ENCODE measurements at places on chromosomes 13 and 19.

GRCh38 chr13:32645854-32646253 lies 59.6 kb downstream of the PDS5B start:
- DNase-seq: no peak

DNA sequence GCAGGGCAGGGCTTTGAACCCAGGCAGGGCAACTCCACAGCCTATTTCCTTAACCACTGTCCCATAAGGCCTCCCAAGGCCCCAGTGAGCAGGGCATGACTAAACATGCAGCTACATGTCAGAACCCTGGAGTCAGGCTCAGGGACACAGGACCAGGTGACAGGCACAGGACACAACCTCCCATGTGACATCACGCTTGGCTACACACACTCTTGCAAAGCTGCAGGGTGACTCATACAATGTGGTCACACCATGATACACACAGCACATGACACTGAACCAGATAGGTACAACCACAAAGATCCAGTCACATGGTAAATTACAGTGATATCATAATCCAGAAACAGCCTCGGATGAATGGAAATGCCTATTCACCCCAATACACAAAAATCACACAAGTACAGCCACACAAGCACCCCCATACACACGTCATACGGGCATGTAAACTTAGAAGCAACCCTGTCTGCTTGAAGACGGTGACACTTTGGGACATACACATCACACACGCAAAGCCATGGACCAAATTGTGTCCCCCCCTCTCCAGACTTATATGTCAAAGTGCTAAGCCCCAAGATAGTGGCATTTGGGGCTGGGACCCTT lies 14.5 kb downstream of the KLK4 start:
- DNase-seq: no peak

DNA sequence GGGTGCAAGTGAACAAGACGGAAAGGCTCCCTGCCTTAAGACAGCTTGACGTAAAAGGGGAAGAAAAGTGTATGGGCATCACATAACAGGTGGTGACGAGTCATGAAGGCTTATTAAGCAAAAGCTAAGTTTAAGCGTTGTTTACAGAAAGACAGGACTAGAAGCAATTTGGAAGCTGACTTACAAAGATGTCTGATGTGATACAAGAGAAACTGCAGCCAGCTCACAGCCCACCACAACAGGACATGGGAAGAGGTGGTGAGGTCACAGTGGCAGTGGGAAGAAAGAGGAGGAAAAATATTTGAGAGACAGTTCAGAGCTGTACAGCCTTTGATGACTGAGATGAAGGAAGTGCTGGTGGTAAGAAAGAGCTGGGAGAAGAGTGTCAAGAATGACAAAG lies 181.6 kb downstream of the KLF12 start:
- DNase-seq: no peak

- DNase-seq: no peak
Measured at GRCh38 chr13:40916207-40916998, 102.7 kb downstream of the ELF1 start.

GRCh38 chr13:48769107-48769704 lies 115.5 kb downstream of the CYSLTR2 start:
- peak; percentile 54 for DNase-seq

DNA sequence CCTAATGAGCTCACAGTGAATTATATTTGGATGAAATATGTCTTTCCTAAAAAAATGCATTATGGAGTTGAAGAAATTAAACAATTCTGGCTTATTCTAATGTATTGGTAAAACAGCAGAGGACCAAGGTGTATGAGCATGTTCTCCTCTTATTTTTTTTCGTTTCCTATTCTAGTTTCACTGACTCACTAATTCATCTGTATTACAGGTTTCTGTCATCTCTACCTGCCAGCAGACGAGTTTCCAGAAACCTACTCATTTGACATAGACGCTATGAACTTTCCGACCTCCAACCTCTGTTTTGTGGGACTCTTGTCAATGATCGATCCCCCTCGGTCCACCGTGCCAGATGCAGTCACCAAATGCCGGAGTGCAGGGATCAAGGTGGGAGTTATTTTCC lies 20.3 kb downstream of the ATP12A start:
- no peak for DNase-seq

GRCh38 chr19:16062789-16063188 lies 13.5 kb upstream of the TPM4 start:
- no peak for DNase-seq

DNA sequence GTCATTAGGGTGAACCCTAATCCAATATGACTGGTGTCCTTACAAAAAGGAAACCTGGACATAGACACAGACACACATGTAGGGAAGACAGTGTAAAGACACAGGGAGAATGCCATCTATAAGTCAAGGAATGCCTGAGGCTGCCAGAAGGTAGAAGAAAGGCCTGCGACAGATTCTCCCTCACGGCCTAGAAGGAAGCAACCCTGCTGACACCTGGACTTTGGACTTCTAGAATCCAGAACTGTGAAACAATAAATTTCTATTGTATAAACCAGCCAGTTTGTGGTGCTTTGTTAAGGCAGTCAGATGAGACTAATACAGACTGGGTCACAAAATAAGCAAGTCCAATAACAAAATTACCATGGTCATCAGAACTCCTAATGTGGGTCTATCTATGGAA lies 120.4 kb downstream of the ENOX1 start:
- DNase-seq: no peak

GRCh38 chr19:34722353-34722752 lies 11.7 kb upstream of the ZNF181 start:
- no peak for DNase-seq

DNA sequence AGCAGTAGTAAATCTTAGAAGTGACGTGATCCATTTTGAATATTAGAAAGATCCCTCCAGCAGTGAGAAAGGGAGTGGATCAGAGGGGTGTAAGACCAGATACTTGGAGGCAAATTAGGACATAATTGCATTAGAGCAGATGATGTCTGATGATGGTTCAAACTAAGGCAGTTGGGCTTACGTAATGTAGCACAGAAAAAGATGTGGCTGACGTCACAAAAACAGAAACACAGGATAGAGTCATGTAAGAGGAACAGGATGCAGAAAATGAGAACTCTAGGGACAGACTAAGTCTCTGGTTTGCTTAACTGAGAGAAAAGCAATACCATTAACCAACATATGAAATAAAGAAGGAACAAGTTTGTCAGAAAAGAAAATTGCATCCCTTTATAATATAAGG lies 392.5 kb upstream of the DACH1 start:
- DNase-seq: no peak

DNA sequence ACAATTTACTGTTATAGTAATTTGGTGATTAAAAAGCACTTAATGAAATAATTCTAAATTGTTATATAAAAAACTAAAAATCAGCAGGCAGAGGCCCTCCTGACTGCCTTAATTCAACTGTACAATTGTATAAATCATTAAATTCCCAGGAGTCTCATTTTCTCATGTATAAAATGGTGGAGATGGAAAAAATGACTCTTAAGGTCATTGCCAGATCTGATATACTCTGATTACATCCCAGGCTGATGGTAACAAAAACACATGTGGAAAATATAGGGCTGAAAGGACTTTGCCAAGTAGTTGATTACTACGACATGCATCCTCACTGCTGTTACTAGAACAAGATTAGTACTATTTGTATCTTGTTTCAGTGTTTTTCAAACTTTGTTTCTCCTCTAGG lies 1020.0 kb upstream of the SLC10A2 start:
- no peak for DNase-seq

GRCh38 chr13:31860002-31860401 lies 120.7 kb downstream of the RXFP2 start:
- DNase-seq: no peak

GRCh38 chr13:41919031-41919740 lies 41.7 kb downstream of the VWA8 start:
- no peak for DNase-seq
